Left ventricle myocardium superior (tissue), 1 donor: ENCODE measurements at places on chromosomes 1 and 21.

DNA sequence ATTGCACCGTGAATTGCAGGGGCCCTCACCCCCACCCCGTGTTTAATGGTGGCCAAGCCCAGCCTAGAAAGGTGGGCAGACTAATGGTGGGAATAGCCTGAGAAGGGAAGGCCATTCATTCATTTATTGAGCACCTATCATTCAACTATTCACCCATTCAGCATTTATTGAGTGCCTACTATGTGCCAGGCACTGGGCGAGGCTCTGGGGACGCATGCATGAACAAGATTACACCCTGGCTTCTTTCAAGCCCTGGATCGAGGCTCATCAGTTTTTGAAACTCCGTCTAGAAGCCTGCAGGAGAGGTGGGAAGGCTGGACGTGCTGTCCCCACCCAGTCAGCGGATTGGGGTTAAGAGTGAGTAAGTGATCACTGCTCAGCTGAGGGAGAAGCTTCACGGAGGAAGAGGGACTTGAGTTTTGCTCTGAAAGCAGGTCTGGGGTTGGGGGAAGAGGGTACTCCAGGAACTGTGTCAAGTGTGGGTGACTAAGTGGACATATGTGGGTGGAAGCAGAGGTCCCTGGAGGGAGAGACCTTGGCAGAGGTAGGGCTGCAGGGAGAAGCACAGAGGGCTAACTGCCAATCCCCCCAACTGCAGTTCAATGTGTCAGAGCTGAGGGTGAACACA is 35.6 kb downstream of the MEF2D start:
- DNase-seq, result no peak

DNA sequence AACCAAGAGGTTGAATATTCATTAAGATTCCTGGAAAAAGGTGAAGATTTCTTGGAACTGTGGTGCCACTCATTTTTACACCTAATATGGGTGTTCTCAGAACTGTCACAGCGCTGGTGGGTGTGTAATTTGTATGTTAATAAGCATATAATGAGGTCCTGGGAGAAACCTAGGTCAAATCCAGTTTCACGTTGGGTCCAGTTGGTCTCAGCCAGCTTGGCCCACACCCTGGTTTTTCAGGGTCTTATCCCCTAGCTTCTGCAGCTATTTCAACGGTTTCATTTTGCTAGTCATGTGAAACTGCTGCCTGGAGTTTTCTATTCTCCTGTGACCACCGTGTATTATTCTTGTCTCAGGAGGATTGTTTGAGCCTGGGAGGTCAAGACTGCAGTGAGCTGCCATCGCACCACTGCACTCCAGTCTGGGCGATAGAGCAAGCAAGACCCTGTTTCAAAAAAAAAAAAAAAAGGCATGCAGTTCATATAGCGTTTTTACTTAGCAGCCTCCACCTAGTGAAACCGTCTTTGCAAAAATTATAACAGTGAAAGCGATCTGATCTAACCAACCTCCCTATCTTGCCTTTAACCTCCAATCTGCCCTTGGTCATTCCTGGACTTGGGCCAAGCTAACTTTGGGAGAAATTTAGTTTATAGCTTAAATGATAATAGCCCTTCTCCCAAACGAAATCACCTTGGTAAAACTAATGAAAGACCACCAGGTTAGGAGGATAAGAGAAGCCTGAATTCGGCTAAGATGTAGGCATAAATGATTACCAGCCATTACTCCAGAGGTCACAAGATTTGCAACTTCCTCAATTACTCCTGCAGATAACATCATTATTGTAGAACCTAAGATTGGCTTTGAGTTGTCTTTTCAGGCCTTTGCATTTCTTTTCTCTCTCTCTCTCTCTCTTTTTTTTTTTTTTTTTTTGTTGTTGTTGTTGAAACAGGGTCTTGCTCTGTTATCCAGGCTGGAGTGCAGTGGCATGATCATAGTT is 44.0 kb downstream of the PTAFR start:
- no peak for DNase-seq

GRCh38 chr1:18385239-18385790 is 95.4 kb upstream of the KLHDC7A start:
- DNase-seq, result peak; percentile 53

DNA sequence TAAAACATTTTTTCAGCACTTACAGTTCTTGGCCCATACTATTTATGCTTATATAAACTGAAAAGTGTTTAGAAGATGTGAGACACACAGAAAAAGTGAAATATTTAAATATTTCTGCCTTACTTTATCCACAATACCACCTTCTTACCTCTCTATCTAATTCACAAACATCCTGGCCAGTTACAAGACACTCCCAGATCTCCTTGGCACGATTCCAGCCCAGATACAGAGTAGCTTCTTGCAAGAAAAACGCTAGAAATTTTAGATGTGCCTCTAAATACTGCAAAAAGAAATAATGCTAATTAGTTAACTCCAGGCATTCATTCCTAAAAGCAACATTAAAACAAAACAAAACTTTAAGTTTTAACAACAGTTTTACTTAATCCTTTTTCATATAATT is 68.4 kb downstream of the USP24 start:
- DNase-seq, result no peak

GRCh38 chr1:56378341-56379070 is 200.9 kb downstream of the PLPP3 start:
- no peak for DNase-seq

GRCh38 chr1:5567839-5568238 is 424.4 kb downstream of the NPHP4 start:
- DNase-seq, result no peak

DNA sequence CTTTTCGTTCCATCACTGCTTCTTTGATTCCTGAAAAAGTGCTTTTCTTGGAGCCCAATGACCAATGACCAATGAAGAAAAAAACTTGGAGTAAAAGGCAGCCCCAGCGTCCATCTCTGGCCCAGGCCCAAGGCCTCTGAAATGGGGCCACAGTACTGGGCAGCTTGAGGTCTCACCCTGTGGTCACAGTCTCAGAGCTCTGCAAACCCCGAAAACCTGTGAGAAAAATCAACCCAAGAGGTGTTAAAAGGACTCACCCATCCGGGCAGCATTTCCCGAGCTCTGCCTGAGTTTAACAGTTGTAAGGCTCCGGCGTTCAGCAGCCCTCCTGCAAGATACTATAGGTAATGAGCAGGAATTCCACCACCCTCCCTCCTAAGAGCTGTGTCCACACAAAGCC is 2.1 kb upstream of the EFHD2 start:
- no peak for DNase-seq

DNA sequence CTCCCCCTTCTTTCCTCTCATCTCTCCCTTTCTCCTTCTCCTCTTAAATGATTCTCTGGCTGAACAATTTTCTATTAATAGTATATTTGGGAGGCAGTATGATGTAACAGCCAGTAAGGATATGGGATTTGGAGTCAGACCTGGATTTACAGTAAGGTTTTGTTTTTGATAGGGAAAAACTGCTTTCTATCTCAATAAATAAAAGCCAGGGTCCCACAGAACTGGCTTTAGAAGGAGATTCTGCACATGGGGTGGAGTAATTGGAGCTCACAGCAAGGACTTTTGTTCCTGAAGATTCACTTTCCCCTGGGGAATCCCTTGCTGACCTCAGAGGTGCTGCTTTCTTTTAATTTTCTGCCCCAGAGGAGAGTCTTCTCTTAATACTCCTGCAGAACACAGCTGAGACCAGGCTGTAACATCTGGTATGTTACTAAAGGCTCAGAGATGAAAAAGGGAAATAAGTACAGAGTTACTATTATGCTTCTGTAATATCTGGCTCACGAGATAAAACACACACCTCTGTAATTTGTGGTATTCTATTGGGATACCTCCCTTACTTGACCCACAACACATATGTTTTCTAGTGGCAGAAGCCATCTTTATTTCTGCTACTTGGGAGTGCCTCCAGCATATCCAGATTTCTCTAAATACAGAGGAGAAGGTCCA is 13.4 kb downstream of the EPB41 start:
- no peak for DNase-seq
